Kidney glomerular epithelial cell (primary cell): ENCODE measurements at places on chromosomes 7 and 10.

DNA sequence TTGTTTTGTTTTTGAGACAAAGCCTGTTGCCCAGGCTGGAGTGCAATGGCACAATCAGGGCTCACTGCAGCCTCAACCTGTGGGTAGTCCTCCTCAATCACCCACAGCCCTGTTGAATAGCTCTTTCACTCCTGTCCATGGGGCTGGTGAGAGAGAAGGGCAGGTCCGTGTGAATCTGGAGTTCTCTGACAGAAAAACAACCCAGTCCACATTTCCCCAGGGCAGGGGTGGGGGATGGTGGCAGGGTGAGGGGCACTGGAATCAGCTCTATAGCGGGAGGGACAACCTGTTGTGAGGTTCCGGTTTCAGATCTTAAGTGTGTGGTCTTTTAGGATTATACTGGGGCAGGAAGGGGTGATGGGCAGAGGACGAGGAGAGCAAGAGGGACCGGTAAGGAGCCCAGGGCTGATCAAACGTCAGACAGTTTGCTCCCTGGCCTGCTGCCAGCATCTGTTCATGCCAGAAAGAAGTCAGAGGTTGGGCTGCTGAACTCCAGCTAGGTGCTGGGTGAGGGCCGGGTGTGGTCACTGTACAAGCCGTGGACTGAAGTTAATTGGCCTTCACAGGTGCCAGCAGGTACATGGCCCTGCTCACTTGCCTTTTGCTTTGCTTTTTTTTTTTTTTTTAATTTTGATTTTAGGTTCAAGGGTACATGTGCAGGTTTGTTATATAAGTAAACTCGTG lies 33.2 kb upstream of the MKRN1 start:
- DNase-seq, result no peak

- no peak for DNase-seq
These were observed 29.2 kb upstream of the NPFFR1 start for GRCh38 chr10:70312972-70313371.

DNA sequence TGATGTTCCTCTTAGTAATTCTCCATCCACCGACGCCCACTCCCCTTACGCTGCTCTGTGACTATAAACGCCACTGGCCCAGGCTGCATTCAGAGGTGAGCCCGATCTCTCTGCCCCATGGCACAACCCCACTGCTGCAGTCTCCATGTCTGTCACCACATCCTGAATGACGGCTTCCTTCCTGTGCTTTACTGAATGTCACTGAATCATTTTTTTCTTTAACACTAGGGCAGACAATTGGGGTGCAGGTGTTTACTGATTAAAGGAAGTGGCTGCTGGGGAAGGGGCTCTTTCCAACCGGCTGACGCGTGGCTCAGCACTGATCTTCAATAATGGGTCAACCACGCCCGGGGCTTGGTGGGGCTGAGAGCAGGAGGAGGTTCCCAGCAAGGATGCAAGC lies 208.3 kb downstream of the USP6NL start:
- DNase-seq, result no peak

DNA sequence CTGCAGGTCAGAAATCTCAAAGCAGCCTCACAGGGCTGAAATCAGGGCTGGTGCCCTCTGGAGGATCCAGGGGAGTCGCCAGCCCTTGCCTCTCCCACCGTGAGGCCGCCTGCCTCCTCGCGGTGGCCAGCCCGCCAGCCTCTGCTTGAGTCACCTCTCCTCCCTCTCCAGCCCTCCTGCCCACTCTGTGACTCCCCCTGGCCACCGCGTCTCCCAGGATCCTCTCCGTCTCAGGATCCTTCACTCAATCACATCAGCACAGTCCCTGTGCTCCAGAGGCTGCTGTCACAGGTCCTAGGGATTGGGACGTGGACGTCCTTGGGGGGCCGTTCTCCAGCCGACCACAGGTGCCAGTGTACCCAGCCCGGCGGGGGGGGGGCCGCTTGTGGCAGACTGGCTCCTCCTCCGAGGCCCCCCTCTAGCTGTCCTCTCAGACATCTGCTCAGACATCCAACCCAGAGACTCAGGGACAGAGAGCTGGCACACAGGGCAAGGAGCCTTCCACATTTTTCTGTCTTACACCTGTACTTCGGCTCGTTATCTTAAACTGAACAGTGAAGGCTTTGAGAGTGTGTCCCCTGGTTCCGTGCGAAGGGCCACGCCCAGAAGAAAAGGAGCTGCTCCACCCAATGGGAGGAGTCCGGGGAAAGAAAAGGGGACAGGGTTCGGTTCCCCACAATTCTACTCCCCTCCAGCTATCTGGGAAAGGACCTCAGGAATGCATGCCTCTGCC lies 9.4 kb upstream of the PPP2R2D start:
- no peak for DNase-seq

DNA sequence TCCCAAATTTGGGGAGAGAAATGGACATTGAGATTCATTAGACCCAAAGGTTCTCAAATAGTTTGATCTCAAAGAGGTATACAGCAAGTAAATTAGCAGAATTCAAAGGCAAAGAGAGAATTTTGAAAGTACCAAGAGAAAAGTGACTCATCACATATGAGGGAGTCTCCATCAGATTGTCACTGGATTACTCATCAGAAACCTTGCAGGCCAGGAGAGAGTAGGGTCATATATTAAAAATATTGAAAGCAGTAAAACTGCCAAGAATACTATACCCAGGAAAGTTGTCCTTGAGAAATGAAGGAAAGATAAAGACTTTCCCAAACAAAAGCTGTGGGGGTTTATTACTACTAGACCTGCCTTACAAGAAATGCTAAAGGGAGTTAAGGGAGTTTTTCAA lies 140.6 kb downstream of the TMEM168 start:
- no peak for DNase-seq

- DNase-seq, result peak; percentile 49
These were observed 52.7 kb upstream of the BTRC start for GRCh38 chr10:101301111-101301731.

GRCh38 chr10:96369890-96370583 lies 11.2 kb upstream of the OPALIN start:
- no peak for DNase-seq

DNA sequence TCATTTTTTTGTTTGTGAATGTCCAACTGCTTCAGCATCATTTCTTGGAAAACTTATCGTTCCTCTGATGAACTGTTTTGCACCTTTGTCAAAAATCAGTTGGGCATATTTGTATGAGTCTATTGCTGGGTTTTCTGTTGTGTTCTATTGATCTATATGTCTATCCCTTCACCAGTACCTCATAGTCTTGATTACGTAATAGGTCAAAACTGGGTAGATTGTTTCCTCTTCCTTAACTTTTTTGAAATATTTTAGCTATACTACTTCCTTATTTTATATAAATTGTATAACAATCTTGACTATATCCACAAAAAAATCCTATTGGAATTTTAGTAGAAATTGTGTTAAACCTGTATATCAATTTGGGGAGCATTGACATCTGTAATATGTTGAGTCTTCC lies 104.1 kb upstream of the PALS2 start:
- no peak for DNase-seq

DNA sequence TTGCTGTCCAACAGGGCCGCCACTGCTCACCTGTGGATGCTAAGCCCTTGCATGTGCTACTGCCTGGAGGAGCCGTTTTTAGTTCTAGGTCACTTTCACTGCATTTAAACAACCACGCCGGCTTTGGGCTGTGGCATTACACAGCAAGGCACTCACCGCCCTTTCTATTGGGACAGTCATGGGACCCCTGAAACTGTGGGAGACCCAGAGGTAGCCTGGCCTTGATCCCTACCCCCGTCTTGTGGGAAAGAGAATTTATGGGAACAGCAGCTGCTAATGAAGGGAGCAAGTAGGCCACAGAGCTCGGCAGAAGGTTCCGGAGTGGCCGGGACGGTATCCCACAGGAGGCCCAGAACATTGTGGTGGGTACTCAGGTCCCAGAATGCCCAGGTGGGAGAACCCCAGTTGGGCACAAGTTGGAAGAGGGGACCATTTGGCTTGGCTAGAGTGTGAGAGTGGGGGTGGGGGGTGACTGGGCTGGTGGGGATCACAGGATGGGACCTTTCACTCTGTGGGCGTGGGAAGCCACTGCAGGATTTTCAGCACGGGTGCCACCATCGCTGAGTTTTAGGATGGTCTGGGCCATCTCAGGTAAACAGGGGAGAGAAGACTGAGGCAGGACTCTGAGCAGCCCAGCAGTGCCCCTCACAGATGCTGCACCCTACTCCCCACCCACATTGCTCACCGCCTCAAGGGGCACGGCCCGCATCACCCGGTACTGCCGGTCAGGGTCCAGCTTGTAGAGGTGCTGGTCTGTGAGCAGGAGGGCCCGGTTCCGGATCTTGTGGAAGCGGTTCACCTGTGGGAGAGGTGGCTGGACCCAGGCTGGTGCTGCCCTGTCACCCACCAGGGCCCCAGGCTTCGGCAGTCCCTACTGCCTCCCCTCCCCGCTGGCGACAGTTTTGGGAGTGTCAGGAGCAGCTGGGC lies 15.2 kb downstream of the MYO1G start:
- DNase-seq, result no peak

DNA sequence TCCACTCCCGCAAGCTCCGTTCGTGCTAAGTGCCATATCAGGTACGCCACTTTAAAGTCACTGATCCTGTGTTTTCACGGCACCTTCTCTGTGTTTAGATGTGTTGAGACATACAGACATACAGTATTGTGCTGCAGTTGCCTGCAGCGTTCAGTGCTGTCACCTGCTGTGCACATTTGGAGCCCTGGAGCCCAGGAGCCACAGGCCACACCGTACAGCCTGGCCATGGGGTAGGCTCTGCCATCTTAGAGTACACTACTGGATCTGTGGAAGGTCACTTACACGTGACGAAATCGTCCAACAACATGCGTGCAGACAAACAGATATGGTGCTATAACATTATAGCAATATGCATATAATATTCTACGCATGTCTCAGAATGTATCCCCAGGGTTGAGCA lies 111.3 kb downstream of the ELFN1 start:
- no peak for DNase-seq
